AML-193 (cell line): ENCODE measurements at places on chromosomes 6 and 20.

GRCh38 chr20:56391037-56391436 is 978 bp downstream of the AURKA start:
- peak; percentile 19 for DNase-seq

DNA sequence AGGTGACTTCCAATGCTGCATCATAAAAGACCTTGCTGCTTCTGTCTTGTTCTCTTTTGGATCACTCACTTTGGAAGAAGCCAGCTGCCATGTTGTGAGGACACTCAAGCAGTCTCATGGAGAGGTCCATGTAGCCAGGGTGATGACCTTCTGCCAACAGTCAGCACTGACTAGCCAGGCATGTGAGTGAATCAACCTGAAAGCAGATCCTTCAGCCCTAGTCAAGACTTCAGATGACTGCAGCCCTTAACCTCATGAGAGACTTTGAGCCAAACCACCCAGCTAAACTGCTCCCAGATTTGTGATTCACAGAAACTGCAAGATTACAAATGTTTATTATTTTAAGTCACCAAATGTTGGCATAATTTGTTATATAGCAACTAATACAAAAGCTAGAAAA is 86.0 kb upstream of the IYD start:
- no peak for DNase-seq

DNA sequence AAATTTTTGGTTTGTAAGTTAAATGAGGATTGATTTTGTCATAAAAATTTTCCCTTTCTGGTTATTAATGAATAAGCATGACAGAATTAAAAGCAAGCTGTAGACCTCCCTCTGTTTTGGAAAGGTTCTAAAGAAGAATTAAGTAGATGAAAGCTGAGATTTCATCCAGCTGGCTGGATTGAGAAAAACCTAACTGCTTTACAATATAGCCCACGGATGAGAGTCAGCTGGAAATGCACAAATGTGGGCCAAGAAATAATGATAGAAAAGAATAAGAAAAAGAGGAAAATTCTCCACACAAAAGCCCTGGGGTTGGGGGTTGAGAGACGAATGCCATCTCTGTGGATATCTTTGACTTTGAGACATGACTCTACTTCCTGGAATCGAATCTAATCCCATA is 631.6 kb downstream of the HDGFL1 start:
- DNase-seq: no peak

GRCh38 chr20:53515749-53516148 is 77.9 kb downstream of the ZNF217 start:
- DNase-seq: no peak
